ENCODE measurements at places on chromosomes 2 and 18. TPM values are rescaled to one million over a fixed set of nuclear protein-coding genes. Genes with fewer than 3 reads are reported as not detected.

DNA sequence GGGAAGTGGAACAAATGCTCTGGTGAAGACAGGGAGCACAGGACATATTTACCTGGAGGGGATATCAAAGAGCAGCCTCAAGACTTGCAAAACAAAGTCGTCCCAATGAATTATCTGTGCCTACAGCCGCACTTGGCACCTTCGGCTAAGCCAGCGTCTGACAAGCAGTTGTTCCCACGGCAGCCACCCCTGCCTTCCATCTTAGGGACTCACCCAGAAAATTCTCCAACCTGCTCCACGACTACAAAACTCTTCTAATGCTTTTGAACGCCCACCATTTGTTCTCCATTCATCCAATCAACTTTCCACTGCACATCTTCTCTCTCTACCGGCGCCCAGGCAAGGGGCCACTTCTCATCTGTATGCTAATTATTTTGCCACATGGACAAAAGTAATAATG lies 7.0 kb downstream of the MYT1L start:
- no peaks in the 10 kb centered on the region for H3K36me3 ChIP-seq
- no peaks in the 10 kb centered on the region for H3K27me3 ChIP-seq

DNA sequence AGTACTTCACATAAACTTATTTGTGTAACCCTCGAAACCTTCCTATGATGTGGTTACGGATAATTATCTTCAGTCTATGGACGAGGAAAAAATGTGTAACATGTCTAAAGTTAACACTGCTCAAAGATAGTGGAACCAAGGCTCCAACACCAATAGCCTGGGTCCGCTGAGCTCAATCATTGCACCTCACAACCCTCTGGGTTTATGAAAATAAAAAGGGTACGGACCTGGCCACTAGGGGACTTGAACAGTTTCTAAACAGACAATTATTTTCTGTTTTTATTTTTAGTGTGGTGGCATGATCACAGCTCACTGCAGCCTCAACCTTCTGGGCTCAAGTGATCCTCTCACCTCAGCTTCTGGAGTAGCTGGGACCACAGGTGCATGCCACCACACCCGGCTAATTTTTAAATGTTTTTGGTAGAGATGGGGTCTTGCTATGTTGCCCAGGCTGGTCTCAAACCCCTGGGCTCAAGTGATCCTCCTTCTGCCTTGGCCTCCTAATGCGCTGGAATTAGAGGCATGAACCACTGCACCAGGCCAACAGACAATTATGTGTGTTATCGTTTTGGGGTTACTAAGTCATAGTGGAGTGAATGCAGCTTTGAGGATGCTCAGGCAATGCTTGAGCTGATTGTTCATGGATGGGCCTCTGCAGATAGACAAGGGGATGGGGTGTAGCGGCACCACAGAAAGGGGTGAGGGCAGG lies 10.1 kb downstream of the CASP8 start:
- no peak overlapping the region for H3K27ac ChIP-seq
- DNase-seq, result no peak
- no peaks in the 10 kb centered on the region for H3K36me3 ChIP-seq
- no peaks in the 10 kb centered on the region for H3K27me3 ChIP-seq
- H3K4me1 ChIP-seq, result no peaks in the 10 kb centered on the region
- H3K4me3 ChIP-seq, result no peak overlapping the region

The SLC35G4 gene
- not detected for total RNA-seq

The POMC gene
- 10.5 TPM for total RNA-seq

GRCh38 chr2:230904856-230905447 lies 20.1 kb downstream of the GPR55 start:
- no peaks in the 10 kb centered on the region for H3K27me3 ChIP-seq
- H3K27ac ChIP-seq, result no peak overlapping the region
- no peaks in the 10 kb centered on the region for H3K36me3 ChIP-seq
- no peak overlapping the region for H3K4me3 ChIP-seq

Data from Caco-2 (cell line).